ELF-1 (cell line): ENCODE measurements at places on chromosomes 2 and 18.

DNA sequence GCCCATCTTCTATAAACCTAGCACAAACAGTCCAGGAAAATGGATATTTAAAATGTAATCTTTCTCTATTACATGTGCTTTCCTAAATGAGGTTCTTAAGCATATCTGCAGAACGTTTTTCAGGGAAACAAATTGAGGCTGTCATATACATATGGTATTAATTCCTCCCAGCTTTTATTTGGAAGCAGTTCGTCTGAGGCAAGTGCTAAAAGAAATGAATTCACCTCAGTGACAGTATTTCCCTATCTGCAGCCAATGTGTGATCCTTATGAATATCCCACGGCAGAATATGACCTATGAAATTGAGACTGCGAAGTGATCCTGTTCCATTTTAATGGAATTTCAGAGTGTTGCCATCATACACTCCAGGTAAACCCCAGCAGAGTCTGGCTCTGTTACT lies 7.1 kb downstream of the MYOM1 start:
- DNase-seq = no peak

DNA sequence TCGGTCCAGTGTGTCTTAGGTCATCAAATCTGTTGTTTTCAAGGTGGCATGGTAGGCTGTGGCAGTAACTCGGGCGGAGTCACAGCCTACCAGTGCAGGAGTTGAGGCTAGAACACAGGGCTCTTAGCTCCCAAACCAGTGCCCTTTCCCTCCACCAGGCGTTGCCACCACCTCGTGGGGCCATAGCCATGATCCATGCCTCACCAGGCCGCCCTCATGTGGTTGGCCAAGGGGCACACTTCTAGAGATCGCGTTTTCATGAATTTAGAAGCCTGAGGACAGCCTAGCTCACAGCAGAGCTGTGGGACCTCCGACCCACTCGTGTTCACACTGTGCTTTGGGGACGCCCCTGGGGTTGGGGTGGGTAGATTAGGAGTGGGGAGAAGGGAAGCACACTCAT lies 10.6 kb downstream of the SEC11C start:
- no peak for DNase-seq

DNA sequence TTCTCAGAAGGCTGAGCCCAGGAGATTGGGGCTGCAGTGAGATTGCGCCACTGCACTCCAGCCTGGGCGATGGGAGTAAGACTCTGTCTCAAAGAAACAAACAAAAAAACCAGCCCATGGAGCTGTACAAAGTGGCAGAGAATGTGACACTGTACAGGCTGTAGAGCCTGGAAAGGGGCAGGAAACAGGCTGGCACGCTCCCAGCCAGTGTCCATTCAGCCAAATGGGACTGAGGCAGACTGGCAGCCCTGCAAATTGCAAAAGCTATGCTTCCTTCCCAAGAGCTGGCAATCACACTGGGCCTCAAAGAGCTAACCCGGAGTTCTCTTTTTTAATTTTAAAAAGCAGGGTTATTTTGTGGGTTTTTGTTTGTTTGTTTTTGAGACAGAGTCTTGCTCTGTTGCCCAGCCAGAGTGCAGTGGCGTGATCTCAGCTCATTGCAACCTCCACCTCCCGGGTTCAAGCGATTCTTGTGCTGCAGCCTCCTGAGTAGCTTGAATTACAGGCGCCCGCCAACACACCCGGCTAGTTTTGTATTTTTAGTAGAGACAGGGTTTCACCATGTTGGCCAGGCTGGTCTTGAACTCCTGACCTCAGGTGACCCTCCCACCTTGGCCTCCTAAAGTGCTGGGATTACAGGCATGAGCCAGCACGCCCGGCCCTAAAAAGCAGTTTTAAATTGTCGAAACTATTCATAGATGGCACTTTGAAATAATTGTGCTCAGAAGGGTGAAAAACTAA lies 42.8 kb downstream of the SCRN3 start:
- DNase-seq = no peak

DNA sequence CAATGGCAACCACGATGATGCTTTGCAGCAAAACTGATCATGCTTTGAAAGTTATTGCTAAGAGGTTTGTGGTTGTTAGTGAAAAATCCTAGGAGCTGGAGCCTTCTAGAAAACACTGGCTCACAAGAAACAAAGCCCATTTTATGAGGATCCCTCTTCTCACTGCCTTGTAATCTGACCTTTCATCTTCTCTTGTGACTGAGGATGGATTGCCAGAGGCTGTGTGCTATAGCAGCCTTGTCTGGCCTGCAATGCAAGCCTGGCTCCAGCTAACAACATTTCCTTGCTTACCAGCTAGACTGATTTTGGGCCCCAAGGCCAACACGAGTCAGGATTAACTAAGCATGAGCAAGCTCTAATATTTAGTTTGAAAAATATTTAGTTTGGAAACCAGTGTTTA lies 13.1 kb downstream of the PIEZO2 start:
- peak; percentile 46 for DNase-seq

GRCh38 chr2:12045864-12046291 lies 299.4 kb downstream of the LPIN1 start:
- DNase-seq = no peak

DNA sequence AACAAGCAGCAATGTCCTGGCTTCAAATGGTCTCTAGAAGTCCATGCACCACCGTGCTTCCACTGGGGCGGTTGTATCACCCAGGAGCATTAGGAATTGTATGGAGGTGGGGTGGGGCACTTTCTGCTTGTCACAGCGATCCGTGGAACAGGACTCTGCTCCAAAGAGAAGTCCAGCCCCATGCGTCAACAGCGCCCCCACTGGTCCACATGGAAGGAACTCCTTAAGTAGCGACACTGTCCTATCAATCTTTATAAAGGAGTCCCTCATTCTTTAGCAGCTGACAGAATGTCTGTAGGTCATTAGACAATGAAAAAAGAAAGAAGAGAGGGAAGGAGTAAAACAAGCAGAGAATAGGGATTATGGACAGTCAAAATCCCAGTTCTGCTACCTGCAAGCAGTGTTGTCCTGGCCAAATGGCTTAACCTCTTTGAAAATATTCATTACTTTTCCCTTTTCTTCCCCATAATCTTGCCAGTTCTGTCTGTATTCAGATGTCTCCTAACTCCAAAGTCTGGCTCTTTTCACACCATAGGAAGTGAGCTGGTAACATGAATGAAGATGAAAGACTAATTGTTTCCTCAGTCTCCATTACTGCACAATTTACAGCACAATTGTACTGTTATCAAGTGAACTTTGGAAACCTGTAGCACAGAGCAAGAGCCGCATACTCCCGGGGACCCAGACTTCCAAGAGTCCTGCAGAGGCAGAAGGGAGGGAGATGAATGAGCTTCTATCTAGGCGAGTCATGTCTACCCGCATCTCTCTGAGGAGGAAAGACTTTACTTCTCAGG lies 9.9 kb downstream of the NFE2L2 start:
- peak; percentile 60 for DNase-seq

- peak; percentile 52 for DNase-seq
Measured at GRCh38 chr2:198054299-198054698, 249.9 kb downstream of the PLCL1 start.

DNA sequence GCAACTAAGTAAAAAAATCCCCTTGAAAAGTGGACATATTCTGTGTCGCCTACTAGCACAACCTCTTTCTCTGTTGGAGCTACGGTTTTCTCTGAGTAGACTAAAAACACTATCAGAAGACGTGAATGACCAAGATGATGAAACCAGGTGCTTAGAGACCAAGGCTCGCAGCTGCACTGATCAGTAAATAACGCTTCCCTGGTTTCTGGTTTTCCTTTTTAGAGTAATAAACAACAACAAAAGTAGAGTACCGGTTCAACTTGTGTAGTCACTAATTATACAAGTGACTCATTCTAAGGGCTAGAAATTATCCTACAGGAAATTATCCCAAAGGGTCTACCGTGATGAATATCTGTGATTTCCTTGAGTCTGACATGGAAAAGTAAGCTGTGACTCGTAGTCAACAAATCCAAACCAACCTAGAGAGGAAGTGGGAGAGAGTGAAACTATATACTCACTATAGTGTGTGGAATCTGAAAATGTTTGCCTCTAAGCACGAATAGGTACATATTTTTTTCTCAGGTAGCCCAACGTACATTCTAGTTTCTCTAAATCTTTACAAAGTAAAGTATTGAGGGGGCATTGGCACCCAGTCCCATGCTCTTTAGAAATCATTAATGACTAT lies 17.8 kb downstream of the RASGRP3 start:
- DNase-seq = no peak

GRCh38 chr2:10773821-10774341 lies 38.7 kb downstream of the PDIA6 start:
- DNase-seq = peak; percentile 94

GRCh38 chr18:22423878-22424564 lies 6.3 kb upstream of the CTAGE1 start:
- no peak for DNase-seq

- no peak for DNase-seq
Measured at GRCh38 chr2:35347561-35347960, 1008.0 kb upstream of the CRIM1 start.

GRCh38 chr2:169259402-169259801 lies 102.9 kb downstream of the LRP2 start:
- DNase-seq = peak; percentile 20

DNA sequence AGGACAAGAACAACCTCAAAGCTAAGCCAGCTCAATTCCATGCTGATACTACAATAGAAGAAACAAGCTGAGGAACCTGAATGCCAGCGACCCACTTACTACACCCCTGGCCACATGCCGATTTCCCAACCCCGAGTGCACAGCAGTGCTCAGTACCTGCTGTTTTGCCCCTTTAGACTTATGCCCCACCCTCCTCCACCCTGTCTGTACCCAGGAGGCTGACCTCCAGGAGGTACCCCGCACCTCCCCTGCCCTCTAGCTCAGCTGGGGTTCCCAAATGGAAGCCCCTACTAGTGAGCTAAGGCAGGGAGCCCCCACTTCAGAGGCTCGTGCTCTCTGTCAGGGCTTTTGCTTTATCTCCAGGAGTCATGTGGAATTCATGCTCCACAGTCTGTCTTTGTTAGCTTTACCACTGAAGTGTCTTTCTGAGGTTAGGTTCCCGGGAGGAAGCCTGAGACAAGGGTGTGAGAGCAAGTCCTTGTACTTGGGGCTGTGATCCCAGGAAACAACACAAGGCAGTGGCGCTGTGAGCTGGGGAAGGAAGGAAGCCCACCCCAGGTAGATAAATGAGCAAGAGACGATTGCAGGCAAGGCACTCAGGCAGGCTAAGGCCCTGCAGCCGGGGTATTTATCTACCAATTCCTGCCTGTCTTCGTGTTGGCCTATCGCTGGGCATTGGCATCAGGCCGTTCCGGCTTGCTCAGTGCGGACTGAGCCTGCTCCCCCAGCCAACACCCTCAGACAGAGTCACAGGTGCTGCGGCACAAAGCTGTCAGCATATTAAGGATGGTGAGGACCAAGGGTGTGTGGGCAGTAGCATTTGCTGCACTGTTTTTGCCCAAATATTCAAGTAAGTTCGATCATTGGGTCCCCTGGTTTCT lies 220.5 kb downstream of the CYP26B1 start:
- peak; percentile 1 for DNase-seq

DNA sequence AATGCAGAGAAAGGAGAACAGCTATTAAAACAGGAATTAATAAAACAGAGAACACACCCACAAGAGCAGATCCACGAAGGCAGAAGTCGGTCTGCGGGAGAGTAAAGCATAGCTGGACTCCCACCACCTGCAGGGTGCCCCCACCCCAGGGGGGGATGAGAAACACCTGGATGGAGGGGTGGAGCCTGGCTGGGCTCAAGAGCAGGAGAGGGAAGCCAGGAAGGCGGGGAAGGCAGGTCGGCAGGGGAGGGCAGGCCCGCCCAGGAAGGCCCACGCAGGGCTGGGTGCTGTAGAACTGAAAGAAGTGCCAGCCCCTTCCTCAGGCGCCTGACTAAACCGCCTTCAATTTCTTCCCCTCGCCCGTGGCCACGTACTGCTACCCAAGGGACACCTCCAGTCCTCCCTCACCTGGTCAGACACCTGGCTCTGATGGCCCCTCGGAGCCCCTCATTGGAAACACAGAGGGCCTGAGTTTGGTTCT lies 175.4 kb downstream of the HDAC4 start:
- DNase-seq = no peak

DNA sequence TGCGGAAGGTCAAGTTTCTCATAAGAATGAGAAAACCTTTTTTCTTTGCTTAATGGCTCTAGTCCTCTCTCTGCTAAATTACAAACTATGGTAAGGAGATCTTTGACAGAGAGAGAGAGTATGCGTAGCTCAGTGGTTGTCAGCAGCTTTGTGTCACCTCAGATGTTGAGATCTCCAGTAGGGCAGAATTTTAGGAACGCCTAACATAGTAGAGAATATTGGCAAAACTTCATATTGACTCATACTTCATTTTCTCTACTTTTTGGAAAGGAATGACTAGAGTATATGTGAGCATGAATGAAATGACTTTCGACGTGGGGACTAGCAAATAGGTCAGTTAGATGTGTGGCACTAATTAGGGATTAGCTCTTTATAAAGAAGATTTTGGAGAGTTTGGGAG lies 64.0 kb downstream of the WDR7 start:
- no peak for DNase-seq

GRCh38 chr2:72914589-72915319 lies 2.6 kb upstream of the EMX1 start:
- peak; percentile 64 for DNase-seq

- no peak for DNase-seq
Measured at GRCh38 chr2:187900021-187900420, 345.8 kb upstream of the TFPI start.

- DNase-seq = no peak
Measured at GRCh38 chr18:22767653-22768052, 165.5 kb upstream of the RBBP8 start.

- DNase-seq = no peak
Measured at GRCh38 chr2:10790228-10790973, 22.2 kb downstream of the PDIA6 start.

DNA sequence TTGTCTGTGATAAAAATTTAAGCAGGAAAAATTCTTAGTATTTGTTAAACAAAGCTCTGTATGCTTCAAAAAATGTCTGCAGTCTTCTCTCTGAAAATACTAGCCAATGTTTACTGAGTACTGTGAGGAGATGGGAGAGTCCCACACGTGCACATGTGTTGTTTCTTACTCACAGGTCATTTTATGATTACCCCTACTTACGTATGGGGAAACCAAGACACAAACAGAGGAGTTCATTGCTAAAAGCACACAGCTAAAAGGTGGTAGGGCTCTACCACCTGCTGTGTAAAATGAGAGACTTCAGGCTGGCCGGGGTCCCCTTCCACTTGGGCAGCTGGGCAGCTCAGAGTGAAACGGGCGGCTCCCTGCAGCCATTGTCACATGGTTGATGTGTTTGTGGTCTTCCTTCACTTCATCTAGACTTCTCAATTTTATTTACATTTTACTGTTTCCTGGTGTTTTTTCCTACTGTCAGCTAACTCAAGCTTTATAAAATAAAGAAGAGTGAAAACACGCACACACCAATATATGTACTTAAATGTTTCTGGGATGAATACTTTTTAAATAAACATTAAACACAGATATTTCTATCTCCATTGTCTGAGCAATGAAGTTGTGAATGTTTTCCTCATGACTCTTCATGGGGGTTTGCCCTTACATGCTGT lies 71.2 kb downstream of the MBP start:
- no peak for DNase-seq

DNA sequence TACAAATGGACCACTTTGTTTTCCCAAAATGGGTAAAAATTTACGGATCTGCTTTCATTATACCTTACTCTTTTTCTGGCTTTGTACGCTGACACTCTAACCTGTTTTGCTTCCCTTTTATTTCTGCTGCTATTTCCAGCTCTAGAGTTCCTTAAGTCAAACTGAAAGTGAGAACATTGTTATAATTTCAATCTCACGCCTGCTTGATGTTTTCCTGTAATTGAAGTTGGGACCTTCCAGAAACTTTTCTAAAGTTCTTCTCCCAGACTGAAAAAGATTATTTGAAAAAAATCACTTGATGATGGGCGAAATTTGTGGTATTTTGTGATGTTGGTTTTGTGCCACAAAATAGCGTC lies 1.8 kb downstream of the GLS start:
- DNase-seq = no peak
